ENCODE measurements at places on chromosomes 11 and 22.
A peak's percentile ranks its signal among the peaks of the same experiment; 100 is the strongest.

DNA sequence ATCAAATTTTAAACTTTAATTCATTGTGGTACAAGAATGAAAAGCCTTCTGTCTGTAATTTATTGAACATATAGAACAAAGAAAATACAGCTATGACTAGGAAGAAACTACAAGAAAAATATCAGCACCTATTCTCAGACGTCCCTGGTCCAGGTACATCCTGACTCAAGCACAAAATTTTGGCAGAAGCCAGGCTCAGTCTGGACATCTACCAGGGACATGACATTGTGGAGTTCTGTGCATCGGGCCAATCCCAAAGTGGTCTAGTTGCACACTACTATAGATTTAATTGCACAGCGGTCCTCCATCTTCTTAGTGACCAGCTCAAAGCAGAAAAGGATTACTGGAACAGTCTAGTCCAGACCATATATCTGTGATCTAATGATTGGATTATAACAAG, 15.7 kb upstream of the CD59 start:
- H3K27ac ChIP-seq: no peak overlapping the region
- H3K36me3 ChIP-seq: peaks cover 54% of the 10 kb centered on the region
- no peak for DNase-seq
- H3K4me1 ChIP-seq: peaks cover 5% of the 10 kb centered on the region
- no peak overlapping the region for H3K4me3 ChIP-seq

DNA sequence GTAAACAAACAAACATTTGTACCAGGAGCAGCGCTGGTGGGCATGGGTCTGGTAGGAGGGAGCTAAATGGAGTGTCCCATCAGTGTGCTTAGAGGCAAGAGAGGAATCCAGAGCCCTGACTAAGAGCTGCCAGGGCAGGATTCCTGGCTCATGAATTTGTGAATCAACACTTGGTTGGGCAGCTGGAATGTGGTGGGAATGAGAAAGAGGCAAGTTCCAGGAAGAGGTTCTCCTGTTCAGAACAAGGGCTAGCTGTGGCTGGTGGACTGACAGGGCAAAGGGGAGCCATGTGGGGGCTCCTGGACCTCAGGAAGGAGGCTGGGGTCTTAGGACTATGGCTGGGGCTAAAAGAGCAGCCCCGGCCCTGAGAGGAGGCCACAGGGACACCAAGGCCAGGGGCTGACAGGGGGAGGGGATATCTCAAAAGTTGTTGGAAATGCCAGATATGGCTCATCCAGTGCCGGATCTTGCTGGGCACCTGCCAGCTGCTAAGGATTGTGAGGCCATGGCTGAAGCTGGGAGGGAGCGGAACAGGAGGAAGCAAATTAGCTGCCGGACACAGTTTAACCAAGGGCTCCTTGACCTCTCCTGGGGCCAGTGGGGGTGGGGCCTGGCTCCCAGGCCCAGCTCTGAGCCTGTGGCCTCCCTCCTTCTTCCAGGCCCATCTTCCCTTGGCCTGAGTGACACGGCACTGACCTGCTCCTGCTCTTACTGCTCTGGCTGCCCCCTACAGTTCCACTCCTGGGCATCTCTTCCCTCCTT, 14.6 kb upstream of the P2RY6 start:
- no peaks in the 10 kb centered on the region for H3K27me3 ChIP-seq
- H3K4me3 ChIP-seq: no peak overlapping the region
- H3K27ac ChIP-seq: peak overlapping the region; percentile 94
- peaks cover 15% of the 10 kb centered on the region for H3K4me1 ChIP-seq

DNA sequence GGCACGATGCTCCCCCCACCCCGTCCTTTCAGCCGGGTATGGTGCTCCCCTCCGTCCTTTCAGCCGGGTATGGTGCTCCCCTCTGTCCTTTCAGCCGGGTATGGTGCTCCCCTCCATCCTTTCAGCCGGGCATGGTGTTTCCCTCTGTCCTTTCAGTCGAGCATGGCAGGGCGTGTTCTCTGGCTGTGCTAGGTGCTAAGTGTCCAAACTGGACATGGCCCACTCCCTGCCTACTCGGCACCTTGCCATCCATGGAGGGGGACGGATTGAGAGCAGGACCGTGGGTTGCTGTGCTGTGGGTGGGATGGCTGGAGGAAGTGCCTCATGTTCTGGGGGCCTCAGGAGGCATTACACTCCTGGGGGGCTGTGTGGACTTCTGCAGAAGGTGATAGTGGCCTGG, 45.5 kb downstream of the MUC6 start:
- peaks cover 71% of the 10 kb centered on the region for H3K36me3 ChIP-seq
- no peak overlapping the region for H3K4me3 ChIP-seq
- H3K27me3 ChIP-seq: no peaks in the 10 kb centered on the region
- DNase-seq: no peak
- no peak overlapping the region for H3K27ac ChIP-seq

DNA sequence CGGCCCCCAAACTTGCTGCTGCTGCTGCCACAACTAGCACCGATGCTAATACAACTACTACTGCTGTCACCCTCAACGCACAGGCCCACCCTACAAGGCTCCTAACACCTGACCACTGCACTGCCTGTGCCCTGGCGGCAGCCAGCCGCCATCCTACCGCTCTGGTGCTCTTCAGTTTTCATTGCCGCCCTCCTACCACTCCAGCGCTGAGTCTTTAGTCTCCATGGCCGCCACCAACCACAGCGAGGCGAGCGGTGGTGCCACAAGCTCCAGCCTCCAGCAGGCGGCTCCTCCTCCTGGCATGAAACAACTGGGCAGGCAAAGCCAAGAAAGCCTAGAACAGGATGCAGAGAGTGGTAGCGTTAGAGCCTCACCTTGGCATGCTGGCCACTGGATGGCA, 5.0 kb upstream of the RFPL3 start:
- no peaks in the 10 kb centered on the region for H3K36me3 ChIP-seq
- H3K27ac ChIP-seq: no peak overlapping the region
- H3K27me3 ChIP-seq: no peaks in the 10 kb centered on the region
- no peak overlapping the region for H3K4me3 ChIP-seq
- DNase-seq: no peak
